ENCODE measurements at places on chromosomes 1 and 21.

DNA sequence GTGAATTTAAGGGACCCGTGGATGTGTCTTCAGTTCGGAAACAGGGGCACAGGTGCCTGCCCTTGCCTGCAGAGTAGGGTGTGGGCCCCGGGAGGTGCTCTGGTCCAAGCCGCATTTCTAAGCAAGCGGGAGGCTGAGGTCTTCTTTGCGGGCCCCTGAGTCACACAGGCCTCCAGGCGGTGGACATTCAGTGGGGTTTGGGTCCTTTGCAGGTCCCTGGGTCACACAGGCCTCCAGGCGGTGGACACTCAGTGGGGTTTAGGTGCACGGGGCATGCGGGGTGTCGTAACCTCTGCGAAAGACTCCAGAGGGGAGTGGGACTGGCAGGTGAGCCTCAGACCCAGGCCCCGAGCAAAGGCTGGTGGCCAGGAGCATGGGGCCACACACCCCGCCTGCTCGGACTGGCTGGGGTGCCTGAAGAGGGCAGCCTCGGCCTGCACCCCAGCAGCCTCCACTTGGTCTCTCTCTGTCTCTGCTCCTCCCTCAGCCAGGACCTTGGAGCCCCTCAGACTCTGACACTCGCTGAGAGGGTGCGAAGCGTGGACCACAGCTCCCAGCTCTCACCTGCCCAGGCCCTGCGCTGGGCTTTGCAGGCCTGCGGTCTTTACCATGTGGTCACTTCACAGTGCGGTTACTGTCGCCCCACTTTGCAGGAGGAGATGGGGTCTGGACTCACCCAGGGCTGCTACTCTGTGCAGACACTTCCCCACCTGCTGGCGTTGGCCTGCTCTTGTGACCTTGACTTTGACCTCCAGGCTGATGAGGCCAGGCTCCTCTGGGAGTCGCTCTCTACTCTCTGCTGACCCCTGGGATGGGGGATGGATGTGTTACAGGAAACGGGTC lies 6.0 kb upstream of the AGPAT3 start:
- no peak for DNase-seq

DNA sequence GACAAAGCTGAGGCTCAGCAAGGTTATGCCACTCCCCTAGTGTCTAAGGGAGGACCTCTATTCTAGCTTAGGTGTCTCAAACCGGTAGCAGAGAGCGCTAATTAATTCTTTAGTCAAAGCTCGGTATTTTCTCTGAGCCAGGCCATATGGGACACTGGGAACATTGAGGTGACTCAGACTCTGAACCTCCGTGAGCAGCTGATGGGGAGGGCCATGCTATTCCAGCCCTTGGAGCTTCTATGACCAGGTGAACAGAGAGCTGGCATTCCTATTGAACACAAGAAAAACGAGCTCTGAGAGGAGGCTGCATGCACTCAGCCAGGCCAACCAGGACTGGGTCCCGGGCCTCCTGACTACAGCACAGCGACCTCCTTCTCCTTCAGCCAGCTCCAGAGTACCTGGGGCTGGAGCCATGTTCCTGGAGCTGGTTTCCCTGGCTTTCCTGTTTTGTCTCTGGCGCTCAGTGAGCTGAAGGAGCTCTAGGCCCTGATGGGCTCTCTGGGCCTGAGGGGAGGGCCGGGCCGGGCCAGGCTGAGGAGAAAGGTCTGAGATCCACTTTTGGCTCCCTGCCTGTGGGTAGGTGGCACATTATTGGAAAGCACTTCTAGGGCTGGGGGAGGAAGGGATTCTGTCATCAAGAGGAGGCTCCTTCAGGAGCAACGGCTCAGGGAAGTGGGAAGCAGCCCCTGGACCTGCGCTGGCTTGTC lies 37.0 kb downstream of the SLC9A1 start:
- peak; percentile 47 for DNase-seq

- no peak for DNase-seq
Measured at GRCh38 chr1:241551759-241552638, 19.8 kb downstream of the KMO start.

GRCh38 chr1:54701996-54702395 lies 13.7 kb upstream of the TTC4 start:
- no peak for DNase-seq

GRCh38 chr1:182335771-182336566 lies 55.6 kb downstream of the GLUL start:
- DNase-seq = no peak

GRCh38 chr1:96764469-96764868 lies 42.9 kb downstream of the PTBP2 start:
- DNase-seq = no peak

- no peak for DNase-seq
Measured at GRCh38 chr1:15843826-15844572, 3.5 kb upstream of the SPEN start.

- DNase-seq = peak; percentile 87
Measured at GRCh38 chr1:39132505-39133339, 71.8 kb upstream of the MACF1 start.

GRCh38 chr1:91763252-91763651 lies 122.7 kb downstream of the TGFBR3 start:
- DNase-seq = no peak

DNA sequence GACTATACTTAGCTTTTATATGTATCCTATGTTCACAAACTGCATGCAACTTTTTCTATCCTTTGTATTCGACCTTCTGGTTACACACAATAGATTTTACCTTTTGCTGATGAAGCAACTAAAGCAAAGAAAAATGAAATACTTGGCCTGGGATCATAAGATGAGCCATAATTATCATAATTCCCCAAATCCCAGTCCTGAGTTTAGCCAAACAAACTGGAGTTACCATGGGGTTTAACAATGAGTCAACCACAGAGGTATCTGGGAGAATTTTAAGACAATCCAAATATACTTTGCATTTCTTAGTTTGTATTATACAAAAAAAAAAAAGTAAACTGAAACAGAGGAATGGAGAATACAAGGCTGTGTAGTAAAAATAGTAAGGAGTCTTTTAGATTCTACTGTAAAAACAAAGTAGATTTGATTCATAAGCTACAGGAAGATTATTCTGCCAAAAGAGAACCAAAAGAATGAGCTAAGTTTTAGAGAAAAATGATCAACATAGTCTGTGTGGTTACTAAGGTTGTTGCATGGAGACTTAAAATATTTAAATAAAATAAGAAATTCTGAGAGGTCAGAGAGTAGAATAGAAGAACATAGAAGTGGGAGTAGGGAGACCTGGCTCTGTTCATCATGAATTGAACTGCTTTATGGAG lies 60.4 kb upstream of the GORAB start:
- DNase-seq = no peak

GRCh38 chr1:174194461-174194860 lies 35.1 kb downstream of the RABGAP1L start:
- DNase-seq = no peak

DNA sequence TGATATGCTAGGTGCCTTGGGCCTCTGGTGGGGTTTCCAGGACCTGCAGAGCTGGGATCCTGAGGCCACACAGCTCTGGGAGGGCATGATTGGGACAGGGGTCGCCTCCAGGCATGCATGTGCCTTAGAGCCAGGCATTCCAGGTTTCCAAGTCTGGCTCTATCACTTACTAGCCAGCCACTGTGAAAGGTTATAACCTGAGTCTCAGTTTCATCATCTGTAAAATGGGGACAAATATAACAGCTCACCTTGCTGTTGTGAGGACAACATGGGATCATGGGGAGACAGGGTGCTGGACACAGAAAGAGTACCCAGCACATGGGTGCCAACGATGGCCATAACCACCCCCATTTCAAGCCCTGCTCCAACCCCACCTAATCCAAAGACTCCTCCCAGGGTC lies 2.7 kb downstream of the CHI3L1 start:
- DNase-seq = no peak

- DNase-seq = peak; percentile 62
Measured at GRCh38 chr21:42258150-42258884, 39.4 kb downstream of the ABCG1 start.

- no peak for DNase-seq
Measured at GRCh38 chr1:55969322-55969721, 610.0 kb downstream of the PLPP3 start.

GRCh38 chr1:232628335-232629249 lies 1.3 kb downstream of the SIPA1L2 start:
- DNase-seq = peak; percentile 39

DNA sequence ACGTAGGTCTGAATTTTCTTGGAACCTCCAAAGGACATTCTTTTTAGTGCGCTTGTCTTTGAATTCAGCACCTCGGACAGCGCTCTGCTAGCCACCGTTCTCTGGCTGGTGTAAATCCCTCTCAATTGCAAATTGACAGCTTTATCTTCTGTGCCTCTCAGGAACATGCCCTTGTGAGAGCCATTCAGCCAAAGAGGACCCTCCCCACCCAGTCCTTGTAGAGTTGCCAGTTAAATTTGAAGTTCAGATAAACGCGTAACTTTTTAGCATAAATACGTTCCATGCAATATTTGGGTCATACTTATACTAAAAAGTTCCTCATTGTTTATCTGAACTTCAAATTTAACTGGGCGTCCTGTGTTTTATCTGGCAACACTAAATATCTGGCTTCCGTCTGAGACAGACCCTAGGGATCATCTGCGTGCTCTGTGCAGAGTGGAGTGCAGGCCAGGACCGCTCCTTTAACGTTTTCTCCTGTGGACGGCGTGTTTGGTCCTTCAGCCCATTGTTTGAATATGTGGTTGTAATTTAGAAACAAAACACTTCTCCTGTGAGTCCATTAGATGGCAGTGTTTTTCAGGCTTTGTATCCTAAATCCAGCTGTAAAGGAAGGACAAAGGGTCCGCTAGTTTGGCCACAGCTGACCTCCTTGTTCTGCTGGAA lies 7.0 kb downstream of the KCNAB2 start:
- DNase-seq = peak; percentile 70

GRCh38 chr21:44354001-44354405 lies 582 bp downstream of the TRPM2 start:
- DNase-seq = no peak

DNA sequence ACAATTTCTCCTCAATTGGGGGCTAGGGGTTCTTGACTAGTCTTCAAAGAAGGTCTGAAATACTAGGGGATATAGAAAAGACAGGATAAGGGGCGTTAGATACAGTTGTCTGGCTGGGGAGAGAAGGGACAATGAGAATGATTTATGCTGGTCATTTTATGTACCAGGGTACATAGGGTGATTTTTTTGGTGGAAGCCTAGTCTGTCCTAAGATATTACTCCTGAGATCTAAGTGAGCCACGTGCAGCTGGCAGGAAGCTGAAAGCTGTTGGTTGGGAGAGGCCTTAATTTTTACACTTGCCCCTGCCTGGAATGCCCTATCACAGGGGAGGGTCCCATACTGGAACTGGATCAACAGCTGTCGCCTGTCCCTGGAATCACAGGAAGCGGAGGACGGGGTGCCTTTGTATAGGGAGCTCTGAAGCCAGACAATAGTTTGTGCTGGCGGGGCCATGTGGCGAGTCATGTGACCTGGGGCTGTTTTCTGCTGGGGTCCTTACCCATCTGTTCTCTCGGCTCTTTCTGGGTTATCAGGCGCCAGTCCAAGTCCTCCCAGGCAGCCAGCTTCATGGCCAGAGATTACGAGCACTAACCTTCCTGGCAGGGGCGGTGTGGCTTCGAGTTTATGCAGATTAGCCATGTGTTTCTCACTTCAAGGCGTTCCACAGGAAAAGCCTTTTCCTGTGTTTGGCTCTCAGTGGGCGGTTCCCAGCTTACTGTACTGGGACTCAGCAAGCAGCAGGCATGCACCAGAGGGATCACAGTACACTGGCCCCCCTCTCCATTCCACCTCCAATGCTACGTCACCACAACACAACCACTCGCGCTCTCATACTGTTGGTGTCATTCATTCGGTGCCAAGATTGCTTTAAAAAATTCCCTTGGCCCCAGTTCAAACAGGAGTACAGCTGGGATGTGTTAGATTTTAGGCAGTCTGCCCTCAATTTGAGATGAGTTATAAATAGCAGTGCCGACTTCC lies 27.5 kb downstream of the ARID1A start:
- peak; percentile 82 for DNase-seq

DNA sequence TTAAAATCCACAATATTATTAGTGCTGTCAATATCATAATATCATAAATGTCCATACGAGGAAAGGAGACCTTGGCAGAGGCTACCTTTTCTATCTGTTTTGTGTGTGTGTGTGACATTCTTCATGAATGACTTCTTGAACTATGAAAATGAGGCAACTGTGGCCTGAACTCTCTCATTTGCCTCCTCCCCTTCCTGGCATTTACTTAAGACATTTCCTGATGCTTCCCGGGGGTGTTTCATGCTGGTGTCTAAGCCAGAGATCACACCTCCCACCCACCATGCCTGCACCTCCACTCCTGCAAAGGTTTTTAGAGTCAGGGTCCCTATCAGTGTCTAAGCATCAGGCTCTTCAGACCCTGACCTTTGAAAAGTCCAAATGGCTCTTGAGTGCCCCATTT lies 420.9 kb downstream of the KIF26B start:
- no peak for DNase-seq

GRCh38 chr21:40846103-40846502 lies 855 bp downstream of the DSCAM start:
- DNase-seq = no peak

GRCh38 chr1:8482979-8483381 lies 165.1 kb downstream of the SLC45A1 start:
- no peak for DNase-seq

Data from HT-29 (cell line).